ENCODE measurements at places on chromosomes 16 and 17.

DNA sequence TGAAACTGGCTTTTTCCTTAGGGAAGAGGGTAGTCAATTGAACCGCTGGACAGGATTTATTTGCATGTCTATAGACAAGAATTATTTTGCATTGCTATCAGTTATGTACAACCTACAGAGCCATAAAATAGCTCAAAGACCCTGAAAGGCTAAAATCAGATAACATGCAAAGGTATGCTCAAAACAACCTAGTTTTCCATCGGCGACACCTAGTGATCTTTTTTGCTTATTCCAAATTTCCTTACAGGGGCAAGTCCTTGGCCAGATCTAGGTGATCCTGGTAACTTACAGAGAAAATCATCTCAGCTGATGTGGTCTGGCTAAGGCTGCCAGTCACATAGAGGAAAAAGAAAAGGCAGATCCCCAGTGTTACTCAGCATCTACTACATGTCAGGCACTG, 141.2 kb upstream of the RPL38 start:
- no peak for DNase-seq

GRCh38 chr17:48621410-48622392, 4.5 kb downstream of the HOXB9 start:
- no peak for DNase-seq

- DNase-seq = peak; percentile 9
Observed at GRCh38 chr17:62627904-62628633, 599 bp downstream of the MRC2 start.

DNA sequence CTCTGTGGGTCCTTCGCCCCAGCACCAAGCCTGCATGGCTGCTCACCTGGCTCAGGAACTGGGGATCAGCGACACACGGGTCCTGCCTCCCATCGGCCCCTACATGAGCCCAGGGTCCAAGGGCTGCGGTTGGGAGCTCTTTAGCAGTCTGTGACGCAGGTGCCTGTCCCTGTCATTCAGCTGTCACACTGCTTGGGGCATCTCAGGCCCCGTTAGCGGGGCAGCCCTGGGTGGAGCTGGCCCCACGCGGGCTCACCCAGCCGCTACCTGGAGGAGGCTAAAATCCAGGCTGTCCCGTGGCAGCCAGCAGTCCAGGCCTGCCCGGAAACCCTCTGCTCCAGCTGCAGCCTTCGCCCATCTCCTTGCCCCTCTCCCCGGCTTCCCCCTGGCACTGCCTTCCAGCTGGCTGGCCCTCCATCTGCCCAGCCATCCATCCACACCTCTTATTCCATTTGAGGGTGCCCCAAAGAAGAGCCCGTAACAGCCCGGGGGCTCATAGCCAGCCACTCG, 3.3 kb downstream of the GCGR start:
- no peak for DNase-seq

DNA sequence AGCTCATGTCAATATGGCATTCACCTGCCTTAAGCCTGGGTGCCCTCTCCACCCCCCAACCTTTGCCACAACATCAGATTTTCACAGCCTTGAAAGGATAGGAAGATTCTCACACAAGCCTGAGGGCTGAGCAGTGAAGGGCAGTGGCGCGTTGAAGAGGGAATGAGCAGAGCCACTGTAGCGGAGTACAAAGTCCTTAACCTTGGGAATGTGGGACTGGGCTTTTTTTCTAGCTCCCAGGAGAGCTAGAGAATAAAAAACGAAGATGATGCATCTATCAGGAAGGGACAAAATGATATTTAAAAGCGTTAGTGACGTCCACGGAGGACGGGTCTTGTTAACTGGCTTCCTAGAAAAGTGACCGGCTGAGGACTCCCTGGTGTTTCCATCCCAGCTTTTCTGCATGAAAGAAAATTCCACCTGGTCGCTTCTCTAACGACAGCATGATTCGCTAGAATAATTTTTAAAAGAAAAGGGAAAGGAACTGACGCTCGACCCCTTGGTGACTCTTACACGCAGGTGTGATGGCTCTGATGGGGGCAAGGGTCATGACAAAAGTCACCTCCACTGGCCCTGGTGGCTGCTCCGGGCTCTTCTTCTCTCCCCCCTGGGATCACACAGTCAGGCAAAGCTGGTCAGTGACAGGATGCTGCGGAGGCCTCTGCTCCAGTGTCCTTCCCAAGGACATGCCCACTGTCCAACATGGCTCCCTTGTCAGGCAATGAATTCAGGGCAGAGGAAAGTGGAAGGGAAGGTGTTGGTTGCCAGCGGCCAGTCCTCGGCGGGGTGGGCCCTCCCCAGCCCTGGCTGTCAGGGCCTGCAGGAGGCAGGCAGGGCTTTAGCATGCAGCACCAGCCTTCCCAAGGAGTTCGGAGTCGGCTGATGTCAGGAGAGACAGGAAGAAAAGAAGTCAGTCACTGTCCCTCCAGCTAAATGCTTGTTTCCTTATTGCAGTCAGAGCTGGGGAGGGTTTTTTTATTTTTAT, 58.4 kb upstream of the IRX3 start:
- DNase-seq = no peak
